ENCODE measurements at places on chromosomes 7 and 10.

DNA sequence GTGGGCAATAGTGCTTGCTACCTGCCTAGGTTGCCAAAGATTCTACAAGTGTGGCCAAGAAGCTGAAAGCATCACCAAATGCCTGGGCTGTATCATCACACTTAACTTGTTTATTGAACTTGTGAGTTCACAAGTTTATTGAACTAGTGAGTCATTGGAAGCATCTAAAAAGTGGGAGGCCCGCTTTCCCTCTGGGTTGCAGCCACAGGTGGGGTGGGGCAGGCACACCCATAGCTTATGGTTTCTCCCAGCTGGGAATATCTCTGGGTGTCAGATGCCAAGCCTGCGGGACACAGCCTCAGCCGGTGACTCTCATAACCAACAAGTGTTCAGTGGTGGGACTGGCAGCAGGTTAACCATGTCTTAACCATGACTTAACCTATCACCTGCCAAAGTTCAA, 145.9 kb upstream of the FAM13C start:
- no peak for DNase-seq

- DNase-seq: no peak
Observed at GRCh38 chr7:149707448-149707886, 65.9 kb downstream of the ZNF467 start.

DNA sequence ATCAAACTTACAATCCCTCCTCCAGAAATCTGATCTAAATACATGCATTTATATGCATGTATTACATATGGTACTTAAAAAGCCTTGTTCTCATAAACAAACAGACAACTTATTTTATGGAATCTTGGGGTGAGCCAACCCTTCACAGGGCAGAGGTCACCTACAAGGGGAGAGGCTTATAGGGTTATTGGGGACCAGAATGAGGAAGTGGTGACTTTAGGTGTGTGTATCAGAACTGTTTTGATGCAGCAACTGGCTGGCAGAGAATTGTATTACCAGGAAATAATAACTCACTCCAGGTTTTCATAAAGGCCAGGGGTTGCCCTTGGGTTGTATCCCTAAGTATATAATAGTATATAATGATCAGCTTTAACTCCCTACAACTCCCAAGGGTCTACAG, 91.1 kb downstream of the SVIL start:
- DNase-seq: no peak

DNA sequence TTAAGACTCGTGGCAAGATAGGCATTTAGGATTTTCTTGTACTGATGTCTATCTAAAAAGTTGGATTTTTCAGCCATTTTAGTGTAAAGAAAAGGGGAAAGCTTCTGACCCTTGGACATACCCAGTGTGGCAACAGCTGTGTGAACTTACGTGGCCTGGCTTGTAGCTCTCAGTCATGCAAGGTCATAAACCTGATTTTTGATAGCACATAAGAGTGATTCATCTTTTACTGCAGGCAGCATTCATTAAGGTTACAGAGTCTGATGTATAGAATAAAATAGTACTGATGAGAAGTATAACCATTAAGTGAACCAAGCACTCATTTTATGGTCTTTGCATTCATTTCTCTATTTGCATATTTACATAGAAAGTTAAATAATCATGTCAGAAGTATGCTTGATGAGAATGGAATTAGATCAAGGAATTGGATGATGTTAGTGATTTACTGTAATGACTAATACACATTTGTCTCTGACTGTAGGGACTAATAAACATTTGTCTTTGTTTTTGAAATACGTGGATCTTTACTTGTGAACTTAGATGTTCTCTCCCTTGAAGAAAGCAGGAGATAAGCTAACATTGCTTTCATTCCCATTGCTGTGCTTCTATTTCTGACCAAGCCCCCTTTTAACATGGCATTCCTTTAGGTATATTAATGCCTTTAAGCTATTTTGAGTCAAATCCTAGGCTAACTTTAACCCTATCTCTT, 88.2 kb downstream of the GSDME start:
- no peak for DNase-seq

GRCh38 chr10:110421512-110422138, 76.1 kb upstream of the DUSP5 start:
- DNase-seq: no peak

DNA sequence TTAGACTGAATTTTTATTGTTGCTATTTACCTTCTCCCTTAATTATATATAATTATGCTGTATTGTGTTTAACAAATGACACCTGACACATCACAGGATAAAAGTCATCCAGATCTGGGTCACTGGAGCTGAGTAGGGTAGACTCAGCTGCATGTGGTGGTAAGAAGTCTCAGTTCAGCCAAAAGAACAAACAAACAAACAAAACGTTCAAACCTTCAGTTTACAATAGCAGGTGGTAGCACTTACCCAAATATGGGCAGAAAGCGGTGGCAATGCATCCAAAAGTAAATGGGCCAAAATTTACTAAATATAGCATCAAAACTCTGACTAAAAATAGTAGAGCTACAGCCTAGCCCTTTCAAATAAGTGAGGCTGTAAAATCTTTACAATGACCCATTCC, 42.2 kb downstream of the ZWINT start:
- no peak for DNase-seq

- no peak for DNase-seq
Observed at GRCh38 chr10:80473096-80473657, 19.1 kb downstream of the TSPAN14 start.

DNA sequence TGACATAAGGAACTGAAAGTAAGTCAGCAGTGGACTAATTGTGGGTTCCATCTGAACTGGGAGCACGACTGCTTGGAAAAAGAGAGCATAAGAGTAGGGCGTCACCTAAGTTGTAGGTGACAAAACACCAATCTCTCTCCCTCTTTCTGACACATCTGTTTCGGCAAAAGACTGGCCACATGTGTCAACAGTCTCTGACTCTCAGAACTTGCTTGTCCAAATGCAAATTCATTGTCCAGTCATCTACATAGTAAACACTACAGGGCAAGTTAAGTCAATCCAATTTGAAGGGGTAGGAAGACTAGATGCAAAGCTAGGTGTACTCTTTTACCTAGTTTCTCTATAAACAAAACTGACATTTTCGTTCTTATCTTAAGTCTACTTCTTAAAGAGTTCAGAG, 87.7 kb downstream of the ZNF438 start:
- no peak for DNase-seq

DNA sequence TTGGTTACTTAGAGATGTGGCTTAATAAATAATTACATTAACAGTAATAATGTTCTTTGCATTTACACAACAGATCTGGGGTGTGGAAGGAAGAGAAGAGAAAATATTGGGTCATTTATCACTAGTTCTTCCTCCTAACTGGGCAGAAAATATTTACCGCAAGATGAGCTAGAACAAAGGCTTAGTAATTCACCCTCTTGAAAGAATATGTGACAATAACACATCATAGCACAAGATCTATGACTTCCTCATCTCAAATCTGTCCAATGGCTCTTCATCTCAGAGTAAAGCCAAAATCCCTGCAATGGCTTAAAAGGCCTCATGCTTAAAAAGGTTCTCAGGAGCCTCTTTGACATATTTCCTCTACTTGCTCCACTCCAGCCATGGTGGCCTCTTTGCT, 178.6 kb downstream of the ZNF438 start:
- no peak for DNase-seq

- DNase-seq: no peak
Observed at GRCh38 chr10:82692458-82692857, 817.5 kb downstream of the NRG3 start.

DNA sequence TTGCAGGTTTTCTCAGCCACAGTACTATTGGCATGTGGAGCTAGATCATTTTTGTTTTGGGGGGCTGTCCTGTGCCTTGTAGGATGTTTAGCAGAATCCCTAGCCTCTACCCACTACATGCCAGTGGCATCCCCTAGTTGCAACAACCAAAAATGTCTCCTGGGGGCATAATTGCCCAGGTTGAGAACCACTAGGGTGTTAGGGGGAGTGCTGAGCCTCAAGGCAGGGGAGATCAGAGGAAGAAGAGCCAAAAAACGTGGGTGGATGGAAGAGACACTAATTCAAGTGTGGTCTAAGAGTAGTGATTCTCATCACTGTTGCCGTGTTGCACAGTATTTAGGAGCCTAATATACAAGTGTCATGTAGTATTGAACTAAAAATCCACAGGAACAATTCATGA, 31.7 kb upstream of the CCNY start:
- DNase-seq: no peak

GRCh38 chr7:21585070-21585724, 42.4 kb downstream of the DNAH11 start:
- DNase-seq: no peak

- DNase-seq: no peak
Observed at GRCh38 chr10:118971187-118971586, 58.3 kb upstream of the NANOS1 start.

DNA sequence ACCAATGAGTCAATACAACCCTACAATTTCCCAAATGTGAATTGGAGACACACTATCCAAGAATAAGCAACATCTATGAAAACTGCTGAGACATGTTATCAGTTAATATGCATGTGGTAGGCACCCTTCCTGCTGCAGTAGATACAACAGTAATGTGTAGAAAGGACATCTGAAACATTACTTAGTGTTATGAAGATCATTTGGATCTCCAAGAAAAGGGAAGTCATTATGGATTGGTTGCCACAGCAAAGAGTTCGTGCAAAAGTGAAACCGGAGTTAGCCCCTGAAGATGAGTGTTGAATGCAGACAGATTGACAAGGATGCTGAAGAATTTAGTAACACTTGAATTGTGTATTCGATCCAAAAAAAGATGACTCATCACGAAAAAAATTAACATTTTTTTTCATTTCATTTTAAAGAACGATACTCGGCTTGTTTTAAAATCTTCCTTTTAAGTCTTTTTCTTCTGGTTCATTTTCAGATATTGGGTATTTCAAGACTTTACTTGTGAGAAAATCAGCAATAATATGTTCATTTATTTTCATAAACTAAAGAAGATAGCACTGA, 322.4 kb upstream of the KLF6 start:
- no peak for DNase-seq

GRCh38 chr7:34487391-34488115, 170.5 kb upstream of the NPSR1 start:
- DNase-seq: no peak

DNA sequence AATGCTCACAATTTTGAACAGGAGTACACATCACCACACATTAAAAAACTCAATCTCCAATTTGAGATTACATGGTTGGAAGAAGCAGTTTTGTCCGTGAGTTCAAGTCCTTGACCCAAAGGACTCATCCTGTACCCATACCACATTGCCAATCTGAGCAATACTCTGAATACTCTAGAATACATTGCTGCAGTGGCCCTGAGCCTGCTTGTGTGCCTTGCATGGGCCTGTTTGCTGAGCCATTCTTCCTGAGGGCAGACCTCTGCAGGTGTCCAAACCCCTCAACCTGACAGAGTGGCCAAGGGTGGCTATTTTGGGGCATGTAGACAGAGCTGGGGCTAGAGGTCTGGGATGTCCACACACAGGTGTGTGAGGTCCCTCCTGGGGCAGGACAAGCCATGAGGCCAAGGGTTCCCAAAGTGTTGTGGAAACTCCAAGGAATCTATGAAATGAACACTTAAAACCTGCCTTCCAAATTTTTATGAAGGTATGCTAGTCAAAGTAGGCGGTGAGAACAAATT, 15.5 kb downstream of the AGMO start:
- no peak for DNase-seq

- no peak for DNase-seq
Observed at GRCh38 chr10:26423722-26424121, 14.4 kb upstream of the APBB1IP start.

DNA sequence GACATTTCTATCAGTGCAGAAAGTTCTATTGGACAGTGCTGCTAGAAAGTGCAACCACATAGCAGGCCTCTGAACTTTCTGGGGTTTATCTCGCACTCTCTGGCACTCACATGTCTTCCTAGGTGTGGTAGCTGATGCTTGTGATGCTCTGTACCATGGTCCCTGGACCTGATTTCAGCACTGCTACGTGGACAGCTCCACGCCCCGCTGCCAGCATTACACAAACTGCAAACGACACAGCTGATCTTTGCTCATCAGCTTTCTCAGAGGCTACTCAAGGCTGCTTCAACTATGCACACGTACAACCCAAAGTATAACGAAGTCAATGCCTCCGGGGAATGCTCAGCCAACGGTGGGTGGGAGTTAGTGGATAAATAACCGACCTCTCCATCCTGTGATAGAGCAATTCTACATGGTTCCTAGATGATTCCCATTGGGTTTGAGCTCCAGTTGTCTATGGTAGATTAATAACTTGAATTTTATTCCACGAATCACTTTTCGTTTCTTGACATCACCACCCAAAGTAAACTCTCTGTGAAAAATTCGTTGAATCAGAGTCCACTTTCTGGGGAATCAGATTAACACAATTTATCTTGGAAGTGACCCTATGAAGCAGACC, 302.5 kb downstream of the ACTR3B start:
- no peak for DNase-seq

DNA sequence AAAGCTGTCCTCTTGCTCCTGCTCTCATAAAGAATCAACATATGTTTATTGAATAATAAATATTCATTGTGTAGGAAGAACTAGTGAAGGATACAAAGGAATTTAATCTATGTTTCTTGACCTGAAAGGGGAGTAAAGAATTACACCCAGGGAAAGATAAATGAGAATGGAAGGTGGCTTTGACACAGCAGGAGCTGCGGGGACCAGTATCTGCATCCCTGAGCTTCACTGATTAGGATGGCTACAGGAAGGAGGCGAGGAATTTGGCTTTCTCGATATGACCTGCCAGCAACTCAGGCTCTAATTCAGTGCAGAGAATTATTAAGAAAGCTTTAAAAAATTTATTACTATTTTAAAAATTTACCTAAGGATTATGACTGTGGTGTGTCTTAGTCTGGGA, 194.6 kb downstream of the SEC23IP start:
- no peak for DNase-seq

DNA sequence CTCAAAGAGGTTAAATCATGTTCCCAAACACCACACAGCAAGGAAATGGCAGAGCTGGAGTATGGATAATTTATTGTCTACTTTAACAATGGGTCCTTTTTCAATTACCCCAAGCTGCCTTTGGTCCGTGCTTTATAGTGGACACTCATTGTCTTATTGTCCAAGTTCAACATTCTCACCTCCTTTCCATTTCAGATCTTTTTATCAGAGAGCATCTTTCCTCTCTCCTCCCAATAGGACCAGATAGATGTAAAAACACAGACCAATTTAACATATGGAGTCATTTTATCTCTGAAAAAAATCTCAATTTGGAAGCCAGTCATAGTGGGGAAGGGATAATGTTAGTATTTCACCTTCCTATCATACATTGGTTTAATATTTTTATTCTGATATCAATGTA, 83.5 kb upstream of the WAC start:
- no peak for DNase-seq

- DNase-seq: no peak
Observed at GRCh38 chr7:27262121-27262520, 19.5 kb downstream of the EVX1 start.

DNA sequence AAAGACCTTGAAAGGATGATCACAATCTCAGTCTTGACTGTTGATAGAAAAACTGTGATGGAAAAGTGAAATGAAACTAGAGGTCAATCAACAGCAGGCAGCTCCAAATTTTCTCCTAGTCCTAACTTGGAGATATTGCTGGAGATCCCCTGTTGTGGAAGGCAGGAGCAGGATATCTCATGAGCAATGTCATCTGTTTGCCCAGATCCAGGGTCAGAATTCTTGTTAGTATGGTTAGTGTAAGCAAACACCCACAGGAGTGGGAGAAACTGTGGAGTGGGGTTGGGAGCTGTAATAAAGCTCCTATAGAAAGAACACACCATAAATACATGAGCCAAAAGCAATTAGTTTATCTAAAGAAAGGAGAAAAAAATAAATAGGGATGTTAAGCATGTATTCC, 169.0 kb downstream of the AKR1D1 start:
- no peak for DNase-seq

Data from anterior cingulate cortex (tissue), 58 donors.